Activated effector memory CD4-positive, alpha-beta T cell treated with Interleukin-2 at 50 U/mL for 16 hours (primary cell): ENCODE measurements at places on chromosomes 5 and 9.

DNA sequence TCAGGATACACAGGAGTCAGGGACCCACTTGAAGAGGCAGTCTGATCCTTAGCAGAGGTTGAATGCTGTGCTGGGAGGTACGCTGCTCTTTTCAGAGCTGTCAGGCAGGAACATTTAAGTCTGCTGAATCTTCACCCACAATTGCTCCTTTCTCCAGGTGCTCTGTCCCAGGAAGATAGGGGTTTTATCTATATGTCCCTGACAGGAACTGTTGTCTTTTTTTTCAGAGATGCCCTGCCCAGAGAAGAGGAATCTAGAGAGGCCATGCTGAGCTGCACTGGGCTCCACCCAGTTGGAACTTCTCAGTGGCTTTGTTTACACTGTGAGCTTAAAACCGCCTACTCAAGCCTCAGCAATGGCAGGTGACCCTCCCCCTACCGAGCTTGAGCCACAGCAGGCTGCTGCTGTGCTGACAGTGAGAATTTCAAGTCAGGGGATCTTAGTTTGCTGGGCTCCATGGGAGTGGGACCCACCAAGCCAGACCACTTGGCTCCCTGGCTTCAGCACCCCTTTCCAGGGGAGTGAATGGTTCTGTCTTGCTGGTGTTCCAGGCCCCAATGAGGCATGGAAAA, 169.0 kb downstream of the FBXL17 start:
- no peak for DNase-seq

- DNase-seq: no peak
Measured at GRCh38 chr5:99176186-99176585, 247.4 kb upstream of the CHD1 start.

DNA sequence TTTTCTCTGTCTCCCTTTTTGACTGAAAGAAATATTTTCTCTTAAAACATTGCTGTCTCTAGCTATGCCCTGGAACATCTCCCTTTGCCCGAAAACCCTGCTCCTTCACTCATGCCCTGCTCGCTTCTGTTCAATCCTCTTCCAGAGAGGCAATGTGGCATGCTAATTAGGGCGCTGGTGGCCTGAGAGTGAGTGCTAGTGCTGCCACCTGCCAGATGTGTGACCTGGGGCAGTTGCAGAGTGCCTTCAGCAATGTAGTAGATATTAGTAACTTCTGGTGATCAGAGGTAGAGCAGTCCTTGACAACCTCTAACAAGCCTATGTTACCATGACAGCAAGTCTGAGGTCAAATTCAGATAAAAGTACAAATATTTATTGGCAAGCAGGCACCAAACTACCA, 119.5 kb upstream of the OSMR start:
- DNase-seq: no peak

DNA sequence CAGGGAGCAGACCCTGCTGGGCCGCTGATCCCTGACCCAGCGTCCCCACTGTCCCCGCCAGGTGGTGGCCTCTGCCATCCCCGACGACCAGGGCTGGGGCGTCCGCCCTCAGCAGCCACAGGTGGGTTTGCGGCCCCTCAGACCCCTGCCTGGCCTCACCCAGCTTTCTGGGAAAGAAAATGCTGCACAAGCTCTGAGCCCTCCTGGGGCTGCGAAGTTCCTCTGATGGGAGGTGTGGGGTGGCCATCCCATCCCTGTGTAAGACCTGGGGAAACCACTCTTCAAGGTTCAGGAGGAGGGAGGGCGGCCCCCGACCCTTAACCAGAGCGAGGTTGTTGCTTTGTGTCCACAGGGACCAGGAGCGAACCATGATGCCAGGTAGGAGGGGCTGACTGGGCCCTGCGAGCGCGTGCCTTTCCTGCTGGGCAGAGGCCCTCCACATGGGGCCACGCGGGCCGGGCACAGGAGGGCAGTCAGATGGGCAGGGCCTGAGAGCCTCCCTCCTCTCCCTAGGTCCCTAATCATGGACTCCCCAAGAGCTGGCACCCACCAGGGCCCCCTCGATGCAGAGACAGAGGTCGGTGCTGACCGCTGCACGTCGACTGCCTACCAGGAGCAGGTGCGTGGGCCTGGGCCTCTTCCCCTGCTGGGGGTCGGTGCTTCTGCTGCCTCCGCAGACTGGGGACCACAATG, 7.7 kb downstream of the NOXA1 start:
- DNase-seq: no peak

GRCh38 chr5:179408611-179409010, 63.4 kb upstream of the ADAMTS2 start:
- DNase-seq: no peak

GRCh38 chr5:160289356-160289651, 23.1 kb downstream of the CCNJL start:
- no peak for DNase-seq

DNA sequence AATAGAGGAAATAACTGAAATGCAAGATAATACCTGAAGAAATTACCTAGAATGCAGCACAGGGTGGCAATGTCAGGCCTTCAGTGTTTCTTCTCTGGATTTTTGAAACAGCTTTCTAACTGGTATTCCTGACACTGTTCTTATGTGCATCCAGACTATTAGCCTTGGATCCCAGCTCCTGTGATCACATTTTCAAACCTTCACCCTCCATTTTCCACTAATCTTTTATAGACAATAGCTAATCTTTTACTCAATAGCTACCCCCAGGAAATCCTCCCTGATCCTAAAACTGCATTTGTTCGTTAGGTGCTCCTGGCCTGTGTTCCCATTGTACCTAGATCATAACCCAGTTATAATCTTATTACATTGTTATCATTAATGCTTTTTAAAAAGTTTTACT, 101.5 kb upstream of the DHFR start:
- no peak for DNase-seq

DNA sequence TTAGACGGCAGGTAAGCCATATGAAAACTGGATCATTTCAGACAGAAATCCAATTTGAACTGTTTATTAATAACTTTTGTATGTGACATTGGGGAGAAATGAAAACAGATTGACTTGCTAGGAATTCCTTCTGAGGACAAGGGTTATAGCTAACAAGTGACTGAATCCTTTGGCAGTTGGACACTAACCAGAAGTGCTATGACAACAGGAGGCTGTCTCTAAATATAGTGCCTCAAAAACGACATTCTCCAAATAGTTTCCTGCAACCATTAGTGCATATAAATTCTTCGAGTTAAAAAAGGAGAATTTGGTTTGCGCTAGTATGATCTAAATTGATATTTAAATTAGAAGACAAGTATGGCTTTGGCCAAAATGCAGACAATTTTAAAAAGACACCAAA, 338.6 kb downstream of the PTPRD start:
- no peak for DNase-seq

DNA sequence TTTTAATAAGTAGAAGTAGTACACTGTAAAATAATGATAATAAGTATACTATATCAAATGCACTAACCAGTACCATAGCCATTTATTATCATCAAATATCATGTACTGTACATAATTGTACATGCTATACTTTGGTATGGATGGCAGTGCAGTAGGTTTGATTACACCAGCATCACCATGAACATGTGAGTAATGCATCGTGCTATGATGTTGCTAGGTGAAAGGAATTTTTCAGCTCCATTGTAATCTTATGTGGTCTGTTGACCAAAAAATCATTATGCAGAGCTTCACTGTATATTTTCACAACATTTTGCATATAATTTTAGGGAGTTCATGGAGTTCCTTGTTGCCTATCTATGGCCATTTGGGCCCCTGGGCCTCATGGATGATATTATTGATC, 72.2 kb upstream of the HMHB1 start:
- no peak for DNase-seq

DNA sequence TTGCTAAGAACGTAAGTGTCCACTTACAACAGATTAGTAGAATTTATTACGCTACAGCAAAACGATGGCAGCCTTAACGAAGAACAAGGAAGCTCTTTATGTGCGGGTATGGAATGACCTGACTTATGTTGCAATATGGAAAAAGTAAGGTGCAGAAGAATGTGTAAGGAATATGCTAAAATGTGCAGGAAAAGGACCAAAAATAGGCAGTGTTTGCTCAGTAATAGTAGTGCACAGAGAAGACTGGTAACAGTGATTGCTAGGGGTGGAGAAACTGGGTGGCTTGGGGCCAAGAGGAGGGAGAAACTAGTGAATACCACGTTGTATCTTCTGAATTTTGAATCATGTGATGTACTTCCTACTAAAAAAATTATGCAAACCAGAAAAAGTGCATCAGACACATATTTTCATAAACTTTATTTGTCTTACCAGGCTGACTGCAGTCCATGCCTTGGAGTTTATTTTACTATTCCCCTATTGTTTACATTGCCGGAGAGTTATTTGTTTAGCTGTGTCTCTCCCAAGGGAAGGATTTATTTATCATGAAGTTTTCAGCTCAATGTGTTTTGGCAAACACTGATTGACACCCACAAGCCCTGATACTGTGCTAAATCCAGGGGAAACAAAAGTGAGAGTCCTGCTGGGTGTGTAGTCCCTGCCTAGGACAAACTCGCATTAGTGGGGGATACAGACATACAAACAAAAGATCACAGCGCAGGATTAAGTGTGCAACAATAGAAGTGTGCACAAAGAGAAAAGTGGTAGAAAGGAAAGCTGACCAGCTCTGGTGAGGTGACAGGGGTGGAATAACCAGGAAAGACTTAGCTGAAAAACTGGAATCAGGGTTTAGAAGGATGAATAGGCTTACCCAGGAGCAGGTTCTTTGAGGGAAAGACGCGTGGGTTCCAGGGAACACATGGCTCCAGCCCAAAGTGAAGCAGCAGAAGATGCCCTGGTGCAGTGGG, 34.0 kb upstream of the ZNF484 start:
- DNase-seq: no peak
